ENCODE measurements at places on chromosomes 12 and 14.

- DNase-seq = no peak
These were observed 129.5 kb downstream of the ETV6 start for GRCh38 chr12:11778713-11779685.

DNA sequence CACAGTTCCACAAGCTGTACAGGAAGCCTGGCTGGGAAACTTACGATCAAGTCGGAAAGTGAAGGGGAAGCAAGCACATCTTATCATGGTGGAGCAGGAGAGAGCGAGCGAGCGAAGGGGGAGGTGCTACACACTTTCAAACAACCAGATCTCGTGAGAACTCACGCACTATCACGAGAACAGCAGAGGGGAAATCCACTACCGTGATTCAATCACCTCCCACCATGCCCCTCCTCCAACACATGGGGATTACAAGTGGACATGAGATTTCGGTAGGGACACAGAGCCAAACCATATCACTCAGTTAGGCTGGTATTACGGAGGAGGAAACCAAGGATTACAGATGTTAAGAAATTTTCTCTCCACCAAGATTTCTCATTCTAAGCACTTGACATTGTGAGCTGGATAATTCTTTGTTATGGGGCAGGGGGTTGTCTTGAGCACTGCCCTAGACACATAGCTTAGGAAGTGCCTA, 262.0 kb upstream of the G2E3 start:
- DNase-seq = no peak

- no peak for DNase-seq
These were observed 243.8 kb upstream of the PWP1 start for GRCh38 chr12:107441665-107442300.

DNA sequence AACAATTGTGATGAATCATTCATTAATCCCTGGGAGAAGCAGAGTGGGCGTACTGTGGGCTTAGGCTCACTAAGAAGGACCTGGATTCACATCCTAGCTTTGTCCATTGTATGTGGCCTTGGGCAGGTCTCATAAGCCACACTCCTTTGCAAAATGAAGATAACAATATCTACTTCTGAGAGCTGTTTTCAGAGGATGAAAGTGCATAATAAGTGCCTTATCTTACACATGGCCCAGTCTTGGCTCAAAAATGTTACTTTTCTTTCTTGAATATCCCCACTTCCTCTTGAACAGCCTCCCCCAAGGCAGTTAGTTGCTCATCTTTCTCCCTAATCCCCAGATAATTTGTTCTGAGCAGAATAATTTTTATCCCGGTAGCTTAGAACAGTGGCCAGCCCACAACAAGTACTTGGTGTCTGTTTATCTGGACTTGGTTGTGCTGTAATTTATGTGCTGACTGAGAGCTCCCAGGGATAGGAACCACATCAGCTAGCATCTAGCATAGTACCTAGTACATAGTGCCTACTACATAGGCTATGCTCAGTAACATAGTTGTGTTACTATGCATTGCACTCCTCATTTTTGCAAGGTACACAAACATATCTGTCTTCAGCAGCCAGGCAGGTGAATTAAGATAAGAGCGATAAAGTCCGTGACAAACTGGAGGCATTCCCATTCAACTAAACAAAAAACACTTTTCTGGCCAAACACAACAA, 61.7 kb upstream of the NUDT4 start:
- DNase-seq = no peak

DNA sequence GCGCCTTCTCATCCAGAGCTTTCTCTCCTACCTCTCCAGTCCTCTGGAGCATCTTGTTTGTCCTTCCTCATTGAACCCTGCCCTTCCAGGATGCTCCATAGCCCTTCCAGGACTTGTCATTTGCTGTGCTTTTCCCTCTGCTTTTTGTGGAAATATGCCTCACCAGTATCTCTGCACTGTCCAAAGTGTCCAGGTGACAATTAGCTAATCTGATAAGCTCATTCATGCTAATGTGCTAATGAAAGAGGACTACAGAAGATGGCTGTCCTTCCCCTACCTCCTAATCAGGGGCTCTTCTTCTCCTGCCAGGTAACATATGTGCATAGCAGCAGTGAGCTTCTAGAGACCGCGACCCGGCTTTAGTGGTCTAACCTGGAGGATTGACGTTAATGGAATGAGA, 58.4 kb upstream of the OTX2 start:
- no peak for DNase-seq

GRCh38 chr14:33451211-33451610, 499.7 kb downstream of the EGLN3 start:
- DNase-seq = no peak

GRCh38 chr12:57883057-57883456, 36.5 kb upstream of the CTDSP2 start:
- DNase-seq = no peak
